ENCODE measurements at places on chromosomes 1 and 21. TPM values are rescaled to one million over a fixed set of nuclear protein-coding genes. Genes with fewer than 3 reads are reported as not detected.

The LDLRAP1 gene
- total RNA-seq: 41.7 TPM

The DESI2 gene
- 52.7 TPM for total RNA-seq

The ASCL5 gene
- total RNA-seq: not detected

The LRRC39 gene
- 0.65 TPM for total RNA-seq

The PER3 gene
- 19.4 TPM for total RNA-seq

The DBT gene
- 5.8 TPM for total RNA-seq

The ATP6V1G3 gene
- total RNA-seq: not detected

The LCE2C gene
- total RNA-seq: not detected

The ATAD3C gene
- under 0.01 TPM for total RNA-seq

The EPHA2 gene
- total RNA-seq: 18.2 TPM

All from hair follicle dermal papilla cell (primary cell).